Nasal cavity respiratory epithelium epithelial cell of viscerocranial mucosa (primary cell): ENCODE measurements at places on chromosomes 5 and 9. TPM values are rescaled to one million over a fixed set of nuclear protein-coding genes. Genes with fewer than 3 reads are reported as not detected.

The DMRT3 gene
- total RNA-seq: not detected in 2 replicates

The SVEP1 gene
- under 0.01 and 0.28 TPM in 2 replicates for total RNA-seq

The IFNK gene
- total RNA-seq: not detected in 2 replicates

The DNAH5 gene
- 0.34 and 0.50 TPM in 2 replicates for total RNA-seq

The MTAP gene
- 51.9 and 81.4 TPM in 2 replicates for total RNA-seq

The IFNA21 gene
- total RNA-seq: not detected in 2 replicates

The PCDHB16 gene
- 0.07 TPM in 1 of 2 replicates, not detected in the other for total RNA-seq

The RASA1 gene
- total RNA-seq: 46.5 and 63.0 TPM in 2 replicates

The SURF2 gene
- total RNA-seq: 36.0 and 64.9 TPM in 2 replicates

The FRMD3 gene
- under 0.01 and 0.43 TPM in 2 replicates for total RNA-seq

The RLN2 gene
- 0.14 and 0.34 TPM in 2 replicates for total RNA-seq

The SLC24A2 gene
- total RNA-seq: under 0.01 TPM in 1 of 2 replicates, not detected in the other

The SPATA31D4 gene
- total RNA-seq: not detected in 2 replicates

The PCDHGB1 gene
- total RNA-seq: 0.34 and 1.6 TPM in 2 replicates

The PLPP7 gene
- under 0.01 TPM in 1 of 2 replicates, not detected in the other for total RNA-seq

The HCN1 gene
- total RNA-seq: not detected in 2 replicates

The RALGPS1 gene
- 4.7 and 6.2 TPM in 2 replicates for total RNA-seq

The COL15A1 gene
- 0.07 TPM in 1 of 2 replicates, not detected in the other for total RNA-seq

The EPB41L4A gene
- total RNA-seq: 5.8 and 9.8 TPM in 2 replicates

The FAM78A gene
- total RNA-seq: 0.34 and 0.71 TPM in 2 replicates

The PCDHA9 gene
- under 0.01 and 0.43 TPM in 2 replicates for total RNA-seq

The LAMC3 gene
- total RNA-seq: not detected in 2 replicates

The ZNF484 gene
- 8.9 and 15.4 TPM in 2 replicates for total RNA-seq
